Epithelial cell of alveolus of lung (primary cell): ENCODE measurements at places on chromosomes 5 and 9. TPM values are rescaled to one million over a fixed set of nuclear protein-coding genes. Genes with fewer than 3 reads are reported as not detected.

The GLRA1 gene
- total RNA-seq, result not detected in 2 replicates

The CD14 gene
- total RNA-seq, result 0.26 and 1.8 TPM in 2 replicates

The CEL gene
- 0.52 and 1.1 TPM in 2 replicates for total RNA-seq

The CTXN3 gene
- not detected in 2 replicates for total RNA-seq

The C1QTNF2 gene
- total RNA-seq, result 0.32 and 0.39 TPM in 2 replicates

The COL15A1 gene
- total RNA-seq, result 11.3 and 18.0 TPM in 2 replicates

The SUSD3 gene
- 1.8 TPM in 2 replicates for total RNA-seq

The LTC4S gene
- 1.6 and 7.0 TPM in 2 replicates for total RNA-seq

The PDE8B gene
- total RNA-seq, result 0.13 and 1.2 TPM in 2 replicates

The FABP6 gene
- not detected in 2 replicates for total RNA-seq

The DIMT1 gene
- 26.3 and 26.4 TPM in 2 replicates for total RNA-seq

The PCDHB8 gene
- total RNA-seq, result not detected in 2 replicates

The GPR150 gene
- total RNA-seq, result 0.80 and 1.0 TPM in 2 replicates

The BHMT2 gene
- 1.2 and 3.2 TPM in 2 replicates for total RNA-seq
